ENCODE measurements at places on chromosomes 1 and 21.

DNA sequence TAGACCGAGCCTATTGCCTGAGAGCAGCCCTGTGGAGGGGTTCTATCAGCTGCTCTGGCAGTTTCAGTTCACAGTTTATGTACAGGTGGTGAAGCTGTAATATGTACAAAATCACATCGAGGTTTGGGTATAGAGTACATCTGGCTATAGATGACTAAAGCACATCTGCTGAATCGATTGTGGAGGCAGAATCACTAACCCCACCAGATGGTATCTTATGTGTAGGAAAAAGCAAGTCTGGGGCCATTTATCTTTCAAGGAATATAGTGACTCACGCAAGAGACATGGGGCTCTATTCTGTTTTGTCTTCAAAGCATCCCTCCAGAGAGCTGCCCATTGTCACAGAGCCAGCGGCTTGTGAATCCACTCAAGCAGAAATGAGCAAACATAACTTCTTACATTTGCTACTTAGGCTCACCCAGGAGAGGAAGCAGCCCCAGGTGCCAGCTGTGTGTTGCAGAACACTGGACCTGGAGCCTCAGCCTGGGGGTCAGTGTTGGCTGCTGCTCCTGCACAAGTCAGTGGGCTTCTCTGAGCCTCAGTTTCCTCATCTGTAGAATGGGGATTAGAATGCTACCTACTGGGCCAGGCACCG is 21.3 kb downstream of the MIIP start:
- no peak for DNase-seq

- no peak for DNase-seq
Observed at GRCh38 chr21:16832791-16833190, 680.1 kb upstream of the CXADR start.

DNA sequence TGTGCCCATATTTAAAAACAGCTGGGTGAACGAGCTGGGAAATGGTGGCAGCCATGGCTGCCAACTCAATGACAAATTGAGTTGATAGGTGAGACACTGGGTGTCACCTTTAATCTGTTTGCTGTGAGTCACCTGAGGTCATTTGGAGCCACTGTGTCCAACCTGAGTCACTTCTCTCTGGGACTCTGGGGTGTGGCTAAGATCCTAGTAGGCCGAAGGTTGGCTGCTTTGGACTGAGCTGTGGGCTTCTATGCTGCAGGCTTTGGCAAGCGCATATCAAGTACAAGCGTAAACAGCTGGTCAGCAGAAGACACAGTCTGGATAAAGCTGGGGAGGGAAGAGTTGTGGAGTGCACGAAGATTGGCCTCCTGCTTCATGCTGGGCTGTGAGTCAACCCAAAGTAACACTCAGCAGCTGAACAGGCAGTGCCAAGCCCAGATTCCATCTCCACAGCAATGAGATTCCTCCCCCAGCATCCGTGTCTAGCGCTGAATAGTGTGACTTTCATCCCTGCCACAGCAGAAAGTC is 24.0 kb downstream of the TEX35 start:
- DNase-seq = no peak

DNA sequence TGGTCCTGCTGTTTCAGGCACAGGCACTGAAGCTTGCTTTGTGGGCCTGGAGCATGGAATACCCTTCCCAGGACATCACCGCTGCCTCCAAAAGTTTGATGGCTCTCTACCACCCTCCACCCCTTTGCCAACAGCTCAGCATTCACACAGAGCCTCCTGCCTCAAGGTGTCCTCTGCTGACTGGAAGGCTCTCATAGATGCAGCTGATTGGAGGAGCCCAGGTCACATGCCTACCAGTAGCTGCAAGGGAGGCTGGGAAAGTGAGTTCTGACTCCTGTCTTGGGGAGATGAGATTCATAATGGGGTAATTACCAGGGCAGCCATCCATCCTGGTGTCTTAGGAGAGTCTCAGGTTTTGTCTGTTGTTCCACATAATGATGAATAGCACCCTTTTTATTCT is 124.8 kb upstream of the GRIK3 start:
- DNase-seq = no peak

GRCh38 chr1:12005488-12006166 is 13.7 kb upstream of the MIIP start:
- no peak for DNase-seq

GRCh38 chr1:20552728-20553445 is 514 bp downstream of the FAM43B start:
- no peak for DNase-seq

DNA sequence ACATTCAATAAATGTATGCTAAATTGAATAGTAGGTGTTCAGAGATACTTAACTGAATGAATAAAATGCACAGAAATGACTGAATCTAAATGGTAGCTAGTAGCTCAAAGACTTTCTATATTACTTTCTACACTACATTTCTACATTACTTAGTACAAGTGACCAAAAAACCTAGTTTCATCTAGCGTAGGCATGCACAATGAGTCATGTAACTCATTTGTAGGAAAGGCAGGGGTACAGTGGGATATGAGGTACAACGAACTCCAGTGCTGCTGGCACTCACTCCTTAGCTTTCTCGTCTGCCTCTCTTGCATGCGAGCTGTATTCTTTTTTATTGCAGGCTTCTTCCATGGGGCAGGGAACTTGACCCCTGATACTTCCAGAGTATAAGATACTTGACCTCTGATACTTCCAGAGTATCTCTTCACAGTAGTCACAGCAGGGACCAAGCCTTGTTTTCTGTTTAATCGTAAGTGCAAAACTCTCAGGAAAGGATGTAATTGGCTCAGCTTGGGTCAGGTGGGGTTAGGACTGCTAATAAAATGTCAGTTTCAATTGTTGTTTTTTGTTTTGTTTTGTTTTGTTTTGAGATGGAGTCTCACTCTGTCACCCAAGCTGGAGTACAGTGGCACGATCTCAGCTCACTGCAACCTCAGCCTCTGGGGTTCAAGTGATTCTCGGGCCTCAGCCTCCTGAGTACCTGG is 4.9 kb upstream of the ATP2B4 start:
- no peak for DNase-seq

DNA sequence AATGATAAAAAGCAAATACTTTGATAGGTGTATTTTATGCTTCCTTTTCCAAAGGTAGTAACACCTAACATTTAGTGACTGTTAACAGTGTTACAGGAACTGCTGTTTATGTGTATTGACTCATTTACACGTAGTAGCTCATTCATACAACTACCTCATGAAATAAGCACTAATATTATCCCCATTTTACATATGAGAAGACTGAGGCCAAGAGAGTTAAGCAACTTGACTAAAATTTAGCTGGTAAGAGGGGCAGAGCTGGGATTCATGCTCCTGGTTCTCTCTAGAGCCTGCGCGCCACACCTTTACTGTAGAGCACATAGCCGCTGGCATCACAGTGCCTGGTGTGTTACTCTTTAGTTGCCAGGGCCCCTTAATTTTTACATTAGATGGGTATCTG is 11.3 kb downstream of the ZBTB40 start:
- no peak for DNase-seq

- no peak for DNase-seq
Observed at GRCh38 chr1:103002005-103002404, 106.3 kb downstream of the COL11A1 start.
